Cardiac atrium fibroblast (primary cell): ENCODE measurements at places on chromosomes 7 and 10. TPM values are rescaled to one million over a fixed set of nuclear protein-coding genes. Genes with fewer than 3 reads are reported as not detected.

The CFTR gene
- not detected in 2 replicates for total RNA-seq

The P4HA1 gene
- total RNA-seq, result 396 and 422 TPM in 2 replicates

The LIPK gene
- total RNA-seq, result not detected in 2 replicates

The PLXNA4 gene
- total RNA-seq, result 9.2 and 15.4 TPM in 2 replicates

The CCDC136 gene
- total RNA-seq, result 0.18 and 1.6 TPM in 2 replicates

The ENTPD1 gene
- 5.8 and 6.5 TPM in 2 replicates for total RNA-seq

The EMX2 gene
- total RNA-seq, result not detected in 2 replicates

The SLF2 gene
- 6.9 and 9.9 TPM in 2 replicates for total RNA-seq

The ANXA8L1 gene
- total RNA-seq, result 0.16 TPM in 1 of 2 replicates, not detected in the other

The BICC1 gene
- total RNA-seq, result 81.6 and 121 TPM in 2 replicates

The C10orf143 gene
- 1.6 TPM in 1 of 2 replicates, not detected in the other for total RNA-seq

The ACSM6 gene
- total RNA-seq, result not detected in 2 replicates

The SPDYE3 gene
- not detected in 2 replicates for total RNA-seq

The ODAD2 gene
- not detected in 2 replicates for total RNA-seq

The BUD31 gene
- 95.1 and 129 TPM in 2 replicates for total RNA-seq

The PNLIPRP3 gene
- not detected in 2 replicates for total RNA-seq

The IKZF5 gene
- total RNA-seq, result 1.8 and 3.7 TPM in 2 replicates

The OR2A42 gene
- total RNA-seq, result not detected in 2 replicates

The WNT8B gene
- not detected in 2 replicates for total RNA-seq

The AKR1C8 gene
- not detected in 2 replicates for total RNA-seq

The BAIAP2L1 gene
- total RNA-seq, result 1.3 and 1.8 TPM in 2 replicates

The SPDYE5 gene
- total RNA-seq, result not detected in 2 replicates

The KIAA1217 gene
- total RNA-seq, result 1.1 and 2.2 TPM in 2 replicates

The IGFBP1 gene
- total RNA-seq, result 5.8 and 12.8 TPM in 2 replicates

The BHLHA15 gene
- total RNA-seq, result 1.8 TPM in 1 of 2 replicates, not detected in the other

The TMEM229A gene
- 2.1 and 3.2 TPM in 2 replicates for total RNA-seq

The PARD3 gene
- 22.9 and 26.4 TPM in 2 replicates for total RNA-seq

The RP9 gene
- 6.3 and 7.0 TPM in 2 replicates for total RNA-seq

The PTCD1 gene
- 3.8 and 8.6 TPM in 2 replicates for total RNA-seq

The CALML5 gene
- not detected in 2 replicates for total RNA-seq

The CARD11 gene
- 0.49 TPM in 1 of 2 replicates, not detected in the other for total RNA-seq

The SLC16A12 gene
- 3.6 and 5.8 TPM in 2 replicates for total RNA-seq

The LZTS2 gene
- 70.3 and 89.7 TPM in 2 replicates for total RNA-seq
